CD4-positive, alpha-beta T cell treated with Interleukin-1 beta for 1 hour (primary cell): ENCODE measurements at places on chromosomes 5 and 9.

GRCh38 chr5:89706731-89707130 lies 702.8 kb downstream of the CETN3 start:
- no peak for DNase-seq

DNA sequence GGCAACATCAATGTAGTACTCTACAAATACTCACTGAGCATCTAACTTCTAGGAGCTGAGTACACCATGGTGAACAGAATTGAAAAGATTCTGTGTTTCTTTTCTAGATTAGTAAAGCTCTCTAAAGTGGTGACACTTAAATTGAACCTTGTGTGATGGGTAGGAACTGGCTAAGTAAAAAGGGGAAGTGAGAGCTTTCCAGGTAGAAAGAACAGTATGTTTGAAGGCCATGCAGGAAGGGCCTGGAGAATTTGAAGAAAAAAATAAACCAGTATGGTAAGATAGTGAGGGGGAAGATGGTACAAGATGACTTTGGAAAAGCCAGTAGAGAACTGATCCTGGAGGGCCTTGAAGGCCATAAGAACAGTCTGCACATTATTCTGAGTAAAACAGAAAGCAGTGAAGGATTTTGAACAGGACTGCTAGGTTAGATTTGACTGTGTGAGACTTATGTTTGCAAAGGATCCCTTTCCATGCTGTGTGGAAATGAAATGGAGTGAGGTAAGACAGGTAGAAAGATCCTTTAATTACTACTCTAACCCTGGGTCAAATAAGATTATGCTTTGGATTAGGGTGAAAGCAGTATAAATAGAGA lies 46.7 kb upstream of the UBQLN1 start:
- DNase-seq = no peak

DNA sequence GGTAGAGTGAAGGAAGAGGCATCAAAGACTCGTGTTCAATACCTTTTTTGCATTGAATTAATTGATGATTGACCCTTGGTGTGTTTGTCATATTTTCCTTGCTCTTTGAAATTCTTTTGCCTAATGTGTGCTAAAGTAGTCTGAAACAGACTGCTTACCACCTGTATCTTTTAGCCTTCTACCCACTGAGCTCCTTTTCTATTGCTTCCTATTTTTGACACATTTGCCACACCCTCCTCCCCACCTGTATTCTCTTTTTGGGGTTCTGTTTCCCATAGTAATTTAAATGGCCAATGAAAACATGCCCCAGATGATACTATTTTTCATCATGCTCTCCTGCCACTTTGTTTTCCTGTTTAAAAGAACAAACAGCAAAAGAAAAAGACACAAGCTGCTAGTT lies 78.5 kb downstream of the ZCCHC7 start:
- DNase-seq = no peak

DNA sequence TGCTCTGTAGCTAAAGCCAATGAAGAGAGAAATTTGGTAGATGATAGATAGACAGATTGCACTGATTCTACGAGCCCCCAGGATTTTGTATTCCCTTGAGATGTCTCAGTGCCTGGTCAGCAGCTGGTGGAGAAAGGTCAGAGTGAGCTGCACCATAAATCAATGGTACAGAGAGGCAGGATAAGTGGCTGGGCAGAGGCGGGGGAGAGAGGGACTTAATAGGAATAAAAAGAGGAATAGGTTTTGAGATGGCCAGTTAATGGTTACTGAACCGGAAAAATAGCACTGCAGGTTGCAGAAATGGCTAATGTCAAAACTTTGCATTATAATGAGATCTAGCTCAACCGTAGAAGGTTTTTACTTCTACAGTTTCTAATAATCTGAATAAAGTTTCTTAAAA lies 47.9 kb upstream of the SLC12A2 start:
- DNase-seq = no peak

DNA sequence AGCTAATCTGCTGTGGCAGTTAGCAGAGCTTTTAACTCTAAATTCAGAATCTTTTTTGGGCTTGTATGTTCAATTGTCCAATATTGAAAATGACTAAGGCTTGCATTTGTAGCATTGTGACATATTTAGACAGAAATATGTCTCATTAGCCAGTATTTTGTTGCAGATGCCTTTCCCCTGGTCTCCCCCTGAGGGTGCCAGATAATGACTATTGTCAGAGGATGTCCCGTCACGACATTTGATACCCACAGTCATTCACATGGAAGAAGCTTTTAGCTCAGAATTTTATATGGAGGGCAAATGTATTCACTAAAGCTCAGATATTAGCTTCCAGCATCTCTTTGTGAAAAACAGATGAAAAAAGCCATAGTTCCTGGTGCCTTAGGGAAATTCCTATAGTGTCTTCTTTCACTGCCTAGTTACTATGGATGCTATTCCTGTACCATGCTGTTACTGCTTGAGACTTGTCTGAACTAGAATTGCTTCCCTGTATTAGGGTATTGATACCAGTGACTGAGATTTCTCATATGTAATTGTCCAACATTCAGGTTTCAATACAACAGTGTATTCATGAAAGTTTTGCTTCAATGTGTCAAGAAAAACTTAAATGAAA lies 96.2 kb downstream of the CCDC192 start:
- no peak for DNase-seq

DNA sequence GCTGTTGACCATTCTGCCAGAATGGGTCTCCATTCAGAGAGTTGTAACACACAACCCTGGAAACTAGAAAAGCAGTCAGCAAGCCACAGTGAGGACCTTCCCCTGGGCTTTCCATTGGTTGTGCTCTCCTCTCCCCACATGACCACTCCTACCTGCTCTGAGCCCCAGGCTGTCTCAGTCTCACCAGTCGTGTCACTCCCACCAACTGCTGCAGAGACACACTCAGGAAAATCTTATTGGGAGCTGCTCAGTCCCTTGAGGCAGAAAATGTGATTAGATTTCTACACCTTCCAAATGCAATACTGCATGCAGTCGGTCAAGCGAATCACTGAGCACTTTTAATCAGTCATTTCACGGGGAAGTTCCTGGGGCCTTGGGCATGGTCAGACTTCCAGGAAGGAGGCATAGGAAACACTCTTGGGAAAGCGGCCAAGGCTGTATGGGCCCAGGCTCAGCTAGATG lies 284.2 kb upstream of the NMUR2 start:
- DNase-seq = no peak

DNA sequence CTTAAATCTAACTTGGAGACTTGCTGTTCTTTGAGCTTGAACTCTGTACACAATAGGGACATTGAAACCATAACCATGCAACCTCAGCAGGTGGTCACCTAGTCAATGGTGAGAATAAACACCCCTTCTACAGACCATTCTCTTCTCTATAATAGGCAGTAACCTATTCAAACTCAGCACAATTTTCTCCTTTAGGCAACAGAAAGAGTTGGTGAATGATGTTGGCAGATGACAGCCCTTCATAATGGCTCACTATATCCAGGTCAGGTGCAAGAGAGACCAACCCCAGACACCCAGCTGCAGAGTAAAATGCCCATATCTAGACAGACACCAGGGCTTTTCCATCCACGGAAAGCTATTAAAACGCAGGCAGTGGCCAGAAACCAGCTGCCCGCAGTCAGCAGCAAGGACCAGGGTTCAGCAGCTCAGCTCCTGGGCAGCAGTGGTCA lies 106.7 kb downstream of the SERINC5 start:
- no peak for DNase-seq

- DNase-seq = no peak
These were observed 311.9 kb upstream of the ACO1 start for GRCh38 chr9:32072570-32072969.

- DNase-seq = no peak
These were observed 330.1 kb downstream of the ADGRV1 start for GRCh38 chr5:90888511-90889324.

DNA sequence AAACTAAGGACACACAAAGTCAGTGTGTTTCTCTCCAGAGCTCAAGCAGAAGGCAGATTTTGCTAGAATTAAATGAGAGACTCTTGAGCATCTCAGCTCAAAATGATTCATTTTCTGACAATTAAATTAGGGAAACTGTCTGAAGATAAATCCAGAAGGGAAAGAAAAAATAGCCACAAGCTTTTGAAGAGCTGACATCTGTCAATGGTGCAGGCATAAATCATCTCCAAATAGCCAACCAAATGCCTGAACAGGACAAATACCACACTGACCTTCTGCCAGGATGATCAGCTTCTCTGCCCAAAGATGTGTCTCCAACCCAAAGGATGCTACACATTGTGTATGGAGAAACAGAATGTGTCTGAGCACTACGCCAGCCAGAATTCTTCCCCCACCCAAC lies 199.3 kb downstream of the CTNND2 start:
- DNase-seq = no peak

- DNase-seq = no peak
These were observed 241.8 kb upstream of the MSX2 start for GRCh38 chr5:174482607-174483024.

- DNase-seq = no peak
These were observed 20.7 kb downstream of the CDC37L1 start for GRCh38 chr9:4700091-4700490.

GRCh38 chr5:169116961-169117461 lies 183.9 kb downstream of the SLIT3 start:
- DNase-seq = no peak

- no peak for DNase-seq
These were observed 7.8 kb upstream of the ORM1 start for GRCh38 chr9:114314881-114315722.

DNA sequence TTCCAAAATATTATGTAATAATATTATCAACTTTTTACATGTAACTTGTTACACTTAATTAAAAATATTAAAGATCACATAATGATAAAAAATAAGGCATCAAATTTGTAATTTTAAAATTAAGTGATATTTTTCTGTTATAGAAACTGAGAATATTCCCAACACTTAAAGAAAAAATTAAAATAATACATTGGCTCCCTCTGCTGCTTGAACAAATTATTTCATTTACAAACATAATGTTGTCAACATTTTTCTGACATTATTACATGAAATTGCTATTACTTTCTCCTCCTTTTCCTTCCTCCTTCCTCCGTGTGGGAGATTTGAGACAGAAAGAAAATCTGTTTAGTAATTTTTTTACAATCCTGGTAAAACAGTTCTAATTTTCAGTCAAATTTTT lies 42.3 kb downstream of the RNF180 start:
- no peak for DNase-seq

DNA sequence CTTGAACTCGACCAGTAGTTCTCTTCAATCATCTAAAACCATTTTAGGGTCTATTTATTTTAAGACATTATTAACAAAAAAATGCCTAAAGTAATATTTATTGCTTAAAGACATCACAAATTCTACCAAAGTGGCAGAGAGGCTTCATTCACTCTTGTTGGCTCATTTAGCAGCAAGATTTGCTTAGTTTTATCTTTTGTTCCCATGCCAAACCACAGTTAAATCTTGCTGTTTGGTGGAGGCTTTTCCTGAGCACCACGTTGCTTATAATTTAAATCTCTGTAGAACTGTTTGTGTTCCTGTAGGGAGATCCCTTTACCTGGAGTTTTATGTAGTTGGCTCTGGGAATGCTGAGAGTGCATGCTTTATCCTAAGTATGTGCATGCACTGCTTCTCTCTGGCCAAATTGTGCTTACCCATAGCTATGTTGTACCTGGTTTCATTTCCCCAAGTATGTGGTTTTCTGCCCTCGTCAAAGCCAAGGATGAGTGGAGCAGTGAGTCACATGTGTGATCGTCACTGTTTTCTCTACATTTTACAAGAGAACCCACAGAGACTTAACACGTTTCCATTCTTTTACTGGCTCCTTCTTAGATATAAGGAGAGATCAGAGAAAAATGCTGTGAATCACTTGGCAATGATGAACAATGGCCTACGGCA lies 42.1 kb upstream of the MAST4 start:
- DNase-seq = no peak

DNA sequence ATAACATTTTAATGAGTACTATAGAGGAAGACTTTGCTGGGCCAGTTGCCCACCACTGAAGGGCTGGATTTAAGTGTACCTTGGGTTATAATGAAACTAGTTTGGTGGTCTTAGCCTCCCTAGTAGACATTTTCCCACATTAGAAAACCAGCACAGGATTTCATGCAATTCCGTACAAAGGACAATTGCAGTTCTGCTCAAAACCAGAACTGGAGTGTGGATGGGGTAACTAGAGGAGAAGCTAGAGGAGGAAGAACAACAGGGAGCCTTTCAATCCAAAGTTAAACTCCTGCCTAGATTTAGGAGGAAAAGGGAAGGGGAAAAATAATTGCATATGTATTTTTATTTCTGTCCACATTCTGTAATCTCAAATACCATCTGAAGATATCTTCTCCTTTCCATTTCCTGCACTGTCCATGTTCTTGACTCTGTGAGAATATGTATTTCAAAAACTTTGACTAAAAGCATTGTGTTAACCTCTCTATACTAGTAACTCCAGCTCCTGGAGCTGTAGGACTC lies 97.5 kb upstream of the SSBP2 start:
- no peak for DNase-seq

GRCh38 chr5:118862596-118862995 lies 125.8 kb downstream of the DTWD2 start:
- no peak for DNase-seq

DNA sequence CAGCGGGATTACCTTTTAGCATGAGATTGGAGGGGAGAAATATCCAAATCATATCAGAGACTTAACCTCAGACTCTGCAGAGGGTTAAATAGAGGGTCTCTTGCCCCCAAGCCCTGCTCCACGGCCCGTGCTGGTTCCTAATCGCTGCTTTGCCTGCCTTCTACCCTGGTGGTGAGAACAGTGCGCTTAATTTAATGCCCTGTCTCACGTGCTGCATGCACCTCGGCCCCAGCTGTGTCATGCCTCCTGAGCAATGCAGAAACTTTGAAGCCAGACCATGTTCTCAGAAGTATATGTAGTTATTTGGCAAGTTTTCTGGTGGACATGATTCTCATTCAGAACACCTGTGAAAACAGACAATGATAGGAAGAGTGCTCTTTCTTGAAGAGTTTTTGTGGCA lies 1.4 kb downstream of the OTULIN start:
- peak; percentile 60 for DNase-seq

DNA sequence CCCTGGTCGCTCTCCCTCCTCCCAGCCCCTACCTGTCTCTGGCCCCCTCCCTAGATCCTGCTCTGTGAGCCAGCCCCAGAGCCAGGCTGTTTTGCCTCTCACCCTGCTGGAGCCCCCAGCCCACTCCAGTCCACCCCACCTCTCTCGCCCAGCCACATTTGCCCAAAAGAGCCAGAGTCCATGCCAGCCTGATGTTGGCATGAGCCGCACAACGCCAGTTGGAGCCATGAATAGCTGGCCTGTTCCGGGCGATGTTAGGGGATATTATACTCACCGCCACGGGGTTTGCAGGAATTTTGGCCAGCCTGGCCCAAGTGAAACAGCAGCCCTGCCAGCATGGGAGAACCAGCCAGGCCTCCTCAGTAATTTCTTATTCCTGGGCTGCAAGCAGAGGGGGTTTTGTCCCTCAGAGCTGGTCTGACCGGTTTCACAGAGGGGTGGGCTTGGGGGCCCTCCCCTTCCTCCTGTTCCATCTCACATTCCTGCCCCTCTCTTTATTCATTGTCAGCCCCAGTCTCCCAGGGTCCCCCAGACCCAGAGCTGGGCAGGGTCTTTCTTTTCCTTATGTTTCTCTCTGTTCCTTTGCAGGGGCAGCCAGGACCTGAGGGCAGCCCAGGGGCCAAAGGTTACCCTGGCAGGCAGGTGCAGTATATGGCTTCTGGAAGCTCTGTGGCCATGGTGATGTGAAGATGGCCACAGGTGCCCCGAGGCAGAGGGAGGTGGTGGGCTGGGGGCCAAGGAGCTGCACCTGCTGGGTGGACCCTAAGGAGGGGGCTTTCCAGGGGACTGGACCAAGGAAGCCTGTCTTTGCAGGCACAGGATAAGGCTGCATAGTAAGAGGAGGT lies 50.1 kb downstream of the COL27A1 start:
- DNase-seq = no peak
